ENCODE measurements at places on chromosomes 3 and 15. TPM values are rescaled to one million over a fixed set of nuclear protein-coding genes. Genes with fewer than 3 reads are reported as not detected.

NAALADL2 gene
- total RNA-seq, result 19.0 TPM

GRCh38 chr3:152330559-152330958 lies 61.8 kb downstream of the MBNL1 start:
- no peak overlapping the region for H3K4me3 ChIP-seq
- no peak for DNase-seq
- H3K4me1 ChIP-seq, result peaks cover 2% of the 10 kb centered on the region
- H3K27me3 ChIP-seq, result no peaks in the 10 kb centered on the region

DNA sequence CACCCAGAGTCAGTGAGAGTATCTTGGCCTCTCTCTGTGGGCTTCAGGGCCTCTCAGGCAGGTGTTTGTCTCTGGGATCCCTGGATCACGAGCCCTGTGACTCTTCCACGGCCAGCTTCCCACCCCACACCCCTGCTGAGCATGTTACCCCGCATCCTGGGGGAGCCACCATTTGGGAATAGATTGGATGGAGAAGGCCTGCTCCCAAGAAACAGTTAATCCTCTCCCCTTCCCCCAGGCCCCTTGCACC lies 15.5 kb upstream of the SRP14 start:
- no peak for DNase-seq
- H3K27ac ChIP-seq, result no peak overlapping the region
- no peaks in the 10 kb centered on the region for H3K36me3 ChIP-seq

AADAC gene
- not detected for total RNA-seq

DNA sequence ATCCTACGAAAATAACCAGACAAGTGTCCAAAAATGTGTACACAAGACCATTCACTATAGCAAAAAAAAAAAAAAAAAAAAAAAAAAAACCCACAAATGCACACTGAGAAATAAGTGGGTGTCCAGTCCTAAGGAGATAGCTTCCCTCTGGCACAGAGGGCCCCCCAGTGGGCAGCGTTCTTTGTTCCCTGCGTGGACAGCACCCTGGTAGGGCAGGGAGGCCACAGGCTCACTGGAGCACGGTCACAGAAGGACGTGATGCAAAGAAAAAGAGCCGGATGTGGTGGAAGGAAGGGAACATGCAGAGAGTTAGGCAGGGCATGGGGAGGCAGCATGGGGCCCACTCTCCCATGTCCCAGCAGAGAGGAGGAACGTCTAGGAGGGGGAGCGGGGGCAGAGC lies 210.7 kb upstream of the NSMCE3 start:
- no peaks in the 10 kb centered on the region for H3K36me3 ChIP-seq
- no peaks in the 10 kb centered on the region for H3K4me1 ChIP-seq
- no peak overlapping the region for H3K27ac ChIP-seq

DNA sequence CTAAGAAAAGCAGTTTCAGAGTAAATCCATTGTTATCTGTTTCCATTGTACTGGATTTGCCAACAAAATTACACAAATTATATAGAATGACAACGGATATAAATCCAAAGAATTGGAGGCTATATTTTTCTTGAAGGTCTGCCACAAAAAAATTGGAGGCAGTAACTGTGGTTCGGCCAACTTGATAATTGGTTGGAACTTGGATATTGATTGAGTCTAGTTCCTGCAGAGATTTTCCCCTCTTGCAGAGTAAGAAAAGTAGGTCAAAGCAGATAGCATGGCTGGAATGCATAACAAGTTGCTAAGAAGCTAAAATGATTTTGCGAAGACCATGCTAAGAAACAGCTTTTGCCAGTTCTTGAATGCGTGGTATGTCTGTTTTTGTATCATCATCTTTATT lies 269.6 kb upstream of the CFAP20DC start:
- no peaks in the 10 kb centered on the region for H3K27me3 ChIP-seq
- H3K4me3 ChIP-seq, result no peak overlapping the region
- H3K4me1 ChIP-seq, result no peaks in the 10 kb centered on the region
- no peak for DNase-seq
- H3K36me3 ChIP-seq, result no peaks in the 10 kb centered on the region

DNASE1L3 gene
- total RNA-seq, result 4.3 TPM

DLEC1 gene
- total RNA-seq, result 0.69 TPM

TRIM42 gene
- total RNA-seq, result not detected

GRCh38 chr3:114214542-114215341 lies 22.6 kb downstream of the ZNF80 start:
- DNase-seq, result no peak
- H3K27me3 ChIP-seq, result no peaks in the 10 kb centered on the region
- H3K36me3 ChIP-seq, result no peaks in the 10 kb centered on the region
- no peak overlapping the region for H3K4me3 ChIP-seq
- no peaks in the 10 kb centered on the region for H3K4me1 ChIP-seq

DNA sequence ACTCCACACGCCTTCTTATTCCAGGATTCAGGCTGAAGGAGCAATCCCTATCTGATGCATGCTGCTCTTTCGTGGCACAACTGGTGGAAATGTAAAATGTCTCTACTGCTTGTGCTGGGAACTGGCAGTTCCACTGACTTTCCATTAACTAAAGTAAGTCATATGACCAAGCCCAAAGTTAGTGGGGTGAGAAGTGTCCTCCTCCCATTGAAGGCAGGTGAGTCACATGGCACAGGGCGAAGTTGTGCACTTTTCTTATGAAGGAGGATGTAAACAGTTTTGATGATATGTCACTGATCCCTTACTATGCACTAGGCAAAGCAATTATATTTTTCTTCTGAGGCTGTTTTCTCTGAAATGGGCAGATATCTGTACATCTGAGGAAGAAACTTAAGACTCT lies 51.6 kb downstream of the SLC7A14 start:
- DNase-seq, result no peak
- no peak overlapping the region for H3K27ac ChIP-seq
- no peak overlapping the region for H3K4me3 ChIP-seq
- H3K4me1 ChIP-seq, result no peaks in the 10 kb centered on the region
- no peaks in the 10 kb centered on the region for H3K36me3 ChIP-seq

- H3K4me1 ChIP-seq, result no peaks in the 10 kb centered on the region
- DNase-seq, result no peak
- peaks cover 6% of the 10 kb centered on the region for H3K36me3 ChIP-seq
- no peaks in the 10 kb centered on the region for H3K27me3 ChIP-seq
These were observed 25.1 kb upstream of the BCL2L10 start for GRCh38 chr15:52137432-52138357.

DNA sequence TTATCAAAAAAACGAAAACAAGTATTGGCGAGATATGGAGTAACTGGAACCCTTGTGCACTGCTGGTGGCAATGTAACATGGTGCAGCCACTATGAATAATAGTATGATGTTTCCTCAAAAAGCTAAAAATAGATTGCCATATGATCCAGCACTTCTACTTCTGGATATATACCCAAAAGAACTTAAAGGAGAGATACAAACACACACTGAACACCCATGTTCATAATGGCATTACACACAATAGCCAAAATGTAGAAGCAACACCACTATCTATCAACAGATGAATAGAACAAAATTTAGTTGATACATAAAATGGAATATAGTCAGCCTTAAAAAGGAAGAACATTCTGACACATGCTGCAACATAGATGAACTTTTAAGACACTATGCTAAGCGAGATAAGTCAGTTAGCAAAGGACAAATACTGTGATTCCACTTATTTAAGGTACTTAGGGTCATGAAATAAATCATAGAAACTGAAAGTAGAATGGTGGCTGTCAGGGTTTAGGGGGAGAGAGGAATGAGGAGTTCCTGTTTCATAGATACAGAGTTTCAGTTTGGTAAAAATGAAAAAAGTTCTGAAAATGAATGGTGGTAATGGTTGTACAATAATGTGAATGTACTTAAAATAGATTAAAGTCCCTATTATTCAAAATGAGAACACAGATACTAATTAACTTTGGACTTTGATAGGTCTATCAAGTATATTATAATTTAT lies 59.4 kb upstream of the IMPG2 start:
- no peaks in the 10 kb centered on the region for H3K27me3 ChIP-seq
- no peak overlapping the region for H3K4me3 ChIP-seq
- no peak for DNase-seq
- peaks cover 5% of the 10 kb centered on the region for H3K4me1 ChIP-seq
- H3K36me3 ChIP-seq, result no peaks in the 10 kb centered on the region

- no peaks in the 10 kb centered on the region for H3K4me1 ChIP-seq
- H3K27ac ChIP-seq, result no peak overlapping the region
- peaks cover 3% of the 10 kb centered on the region for H3K27me3 ChIP-seq
- DNase-seq, result no peak
These were observed 96.4 kb upstream of the WNT5A start for GRCh38 chr3:55583475-55583874.

GABRG3 gene
- total RNA-seq, result not detected

TNNC1 gene
- 4.7 TPM for total RNA-seq

GRCh38 chr3:97999103-97999502 lies 26.9 kb upstream of the RIOX2 start:
- H3K27me3 ChIP-seq, result no peaks in the 10 kb centered on the region
- DNase-seq, result no peak
- H3K4me3 ChIP-seq, result no peak overlapping the region
- H3K36me3 ChIP-seq, result no peaks in the 10 kb centered on the region

- no peaks in the 10 kb centered on the region for H3K27me3 ChIP-seq
- H3K4me1 ChIP-seq, result peaks cover 10% of the 10 kb centered on the region
- no peak for DNase-seq
- H3K36me3 ChIP-seq, result no peaks in the 10 kb centered on the region
These were observed 23.4 kb downstream of the PLSCR4 start for GRCh38 chr3:146227486-146227885.

- DNase-seq, result no peak
- H3K27ac ChIP-seq, result no peak overlapping the region
- no peaks in the 10 kb centered on the region for H3K27me3 ChIP-seq
- H3K4me1 ChIP-seq, result no peaks in the 10 kb centered on the region
These were observed 339.9 kb upstream of the BCHE start for GRCh38 chr3:166177130-166177529.

LSG1 gene
- 31.3 TPM for total RNA-seq

DNA sequence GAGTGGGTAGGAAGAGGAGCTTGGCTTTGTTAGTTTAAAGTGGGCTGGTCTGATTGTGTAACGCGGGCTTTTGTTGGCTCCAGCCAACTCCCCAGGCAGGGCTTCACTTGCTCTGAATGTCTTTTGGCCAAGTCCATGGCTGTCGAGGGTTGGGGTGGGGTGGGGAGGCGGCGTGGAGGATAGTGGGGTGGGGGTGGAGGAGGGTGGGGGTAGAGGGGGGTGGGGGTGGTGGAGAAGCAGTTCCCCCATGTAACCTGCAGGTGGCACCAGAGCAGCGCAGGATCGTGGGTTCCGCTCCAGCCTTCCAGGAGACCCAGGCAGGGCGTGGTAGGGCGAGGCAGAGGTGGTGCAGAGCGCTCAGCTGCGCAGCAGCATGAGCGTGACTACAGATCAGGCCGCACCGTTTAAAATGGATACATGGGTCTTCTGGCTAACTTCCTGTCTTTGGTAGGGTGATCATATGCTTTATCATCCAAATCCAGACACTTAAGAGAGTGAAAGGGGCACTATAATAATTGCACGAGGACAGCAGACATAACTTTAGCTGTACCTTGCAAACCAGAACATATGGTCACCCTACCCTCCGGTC lies 28.3 kb downstream of the GOLGA6A start:
- no peak overlapping the region for H3K4me3 ChIP-seq
- DNase-seq, result peak; percentile 87
- H3K36me3 ChIP-seq, result no peaks in the 10 kb centered on the region
- H3K4me1 ChIP-seq, result no peaks in the 10 kb centered on the region
- H3K27ac ChIP-seq, result no peak overlapping the region

DNA sequence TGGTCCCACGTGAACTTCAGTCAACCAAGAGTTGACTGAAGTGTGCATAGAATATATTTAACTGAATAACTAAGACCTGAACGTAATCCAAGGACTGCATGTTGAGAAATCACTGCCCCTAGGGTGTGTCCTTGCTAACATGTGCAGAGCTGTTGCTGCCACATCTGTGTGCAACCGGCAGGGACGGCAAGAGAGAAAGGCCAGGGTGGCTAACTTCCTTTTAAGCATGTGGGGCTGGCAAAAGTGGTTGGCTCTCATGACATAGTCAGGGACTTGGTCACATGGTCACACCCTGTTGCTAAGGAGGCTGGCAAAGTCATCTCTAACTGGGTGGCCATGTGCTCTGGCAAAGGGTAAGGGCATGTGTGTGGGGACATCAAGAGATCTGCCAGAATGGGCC lies 52.4 kb downstream of the GASK1A start:
- H3K27me3 ChIP-seq, result no peaks in the 10 kb centered on the region
- DNase-seq, result no peak
- no peaks in the 10 kb centered on the region for H3K36me3 ChIP-seq
- no peaks in the 10 kb centered on the region for H3K4me1 ChIP-seq
- H3K4me3 ChIP-seq, result no peak overlapping the region
- no peak overlapping the region for H3K27ac ChIP-seq

- H3K36me3 ChIP-seq, result no peaks in the 10 kb centered on the region
- no peak for DNase-seq
- H3K27me3 ChIP-seq, result no peaks in the 10 kb centered on the region
- H3K4me3 ChIP-seq, result no peak overlapping the region
These were observed 70.4 kb downstream of the FOXP1 start for GRCh38 chr3:71513081-71513480.

GRCh38 chr3:189624130-189624529 lies 7.1 kb upstream of the TP63 start:
- no peak overlapping the region for H3K27ac ChIP-seq
- no peaks in the 10 kb centered on the region for H3K27me3 ChIP-seq
- DNase-seq, result no peak
- no peaks in the 10 kb centered on the region for H3K4me1 ChIP-seq
- no peak overlapping the region for H3K4me3 ChIP-seq

- no peak overlapping the region for H3K4me3 ChIP-seq
- H3K27ac ChIP-seq, result no peak overlapping the region
- no peaks in the 10 kb centered on the region for H3K27me3 ChIP-seq
- no peak for DNase-seq
- no peaks in the 10 kb centered on the region for H3K36me3 ChIP-seq
These were observed 8.7 kb upstream of the LRTM1 start for GRCh38 chr3:54936561-54936960.

DNA sequence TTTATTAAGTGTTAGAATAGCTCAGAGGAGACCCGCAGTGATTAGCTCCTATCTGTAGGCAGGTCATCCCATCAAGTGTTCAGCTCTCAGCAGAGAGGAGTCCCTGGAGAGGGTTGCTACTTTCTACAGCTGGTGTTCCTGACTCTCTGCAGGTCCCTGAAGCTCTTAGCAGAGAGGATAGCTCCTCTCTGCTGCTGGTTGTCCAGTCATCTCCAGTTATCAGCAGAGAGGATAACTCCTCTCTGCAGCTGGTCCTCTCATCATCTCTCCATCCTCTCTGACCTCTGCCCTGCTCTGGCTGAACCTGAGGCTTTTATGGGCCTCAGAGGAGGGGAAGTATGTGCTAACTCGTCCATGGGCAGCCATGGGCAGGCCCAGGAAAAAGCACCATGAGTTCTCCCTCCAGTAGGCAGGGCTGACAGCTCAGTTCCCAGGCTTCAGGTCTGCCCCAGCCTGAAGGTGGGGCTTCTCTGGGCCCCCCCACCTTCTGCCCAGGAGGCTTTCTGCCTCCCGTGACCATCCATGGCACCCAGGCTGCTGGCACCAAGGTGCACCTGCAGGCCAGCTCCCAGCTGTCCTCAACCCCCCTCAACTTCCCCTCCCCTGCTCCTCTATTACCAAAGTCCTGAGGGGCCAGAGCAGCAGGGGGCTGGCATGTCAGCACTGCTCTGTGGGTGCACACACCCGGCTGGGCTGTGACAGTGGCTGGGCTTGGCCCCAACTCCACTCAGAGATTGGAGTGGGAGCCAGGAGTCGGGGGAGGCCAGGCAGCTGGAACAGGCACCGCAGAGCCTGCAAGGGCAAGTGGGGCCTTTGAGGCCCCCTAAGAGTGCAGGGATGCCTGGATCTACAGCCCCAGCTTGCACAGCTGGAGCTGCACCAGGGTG lies 98.9 kb upstream of the FRMD4B start:
- H3K27me3 ChIP-seq, result no peaks in the 10 kb centered on the region
- no peaks in the 10 kb centered on the region for H3K4me1 ChIP-seq
- no peak overlapping the region for H3K27ac ChIP-seq
- DNase-seq, result no peak
- H3K4me3 ChIP-seq, result no peak overlapping the region

GRCh38 chr3:41272667-41273066 lies 73.4 kb downstream of the CTNNB1 start:
- H3K4me3 ChIP-seq, result no peak overlapping the region
- DNase-seq, result no peak
- no peaks in the 10 kb centered on the region for H3K4me1 ChIP-seq
- H3K36me3 ChIP-seq, result no peaks in the 10 kb centered on the region

Measured in aorta (tissue), 5 donors.